RWPE1 (cell line): ENCODE measurements at places on chromosomes 3 and 15.

DNA sequence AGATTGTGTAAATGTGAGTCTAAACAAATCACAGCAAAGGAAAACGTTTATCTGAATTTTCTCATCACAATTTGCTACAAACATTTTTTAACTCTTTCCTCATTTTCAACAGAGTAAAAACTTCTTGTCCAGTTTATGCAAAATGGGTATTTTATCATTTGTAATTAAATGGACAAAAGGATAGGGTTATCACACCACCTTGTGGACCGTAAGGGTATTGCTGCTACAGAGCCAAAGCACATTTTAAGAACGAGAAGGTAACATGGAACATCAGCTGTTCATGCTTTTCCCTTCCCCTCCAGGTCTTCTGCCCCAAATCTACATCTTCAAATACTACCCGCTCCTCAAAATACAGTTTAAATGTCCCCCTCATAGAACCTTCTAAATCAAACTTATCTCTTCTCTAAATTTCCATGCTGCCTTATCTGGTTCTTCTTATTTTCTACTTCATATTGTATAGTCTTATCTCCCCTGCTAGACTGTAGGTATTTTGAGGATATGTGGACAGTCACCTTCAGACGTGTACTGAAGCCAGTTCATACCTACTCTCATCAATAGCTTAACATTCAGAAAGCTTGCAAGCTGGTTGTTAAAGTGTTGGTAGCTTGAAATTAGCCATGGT, 12.8 kb upstream of the SETMAR start:
- DNase-seq = peak; percentile 20

DNA sequence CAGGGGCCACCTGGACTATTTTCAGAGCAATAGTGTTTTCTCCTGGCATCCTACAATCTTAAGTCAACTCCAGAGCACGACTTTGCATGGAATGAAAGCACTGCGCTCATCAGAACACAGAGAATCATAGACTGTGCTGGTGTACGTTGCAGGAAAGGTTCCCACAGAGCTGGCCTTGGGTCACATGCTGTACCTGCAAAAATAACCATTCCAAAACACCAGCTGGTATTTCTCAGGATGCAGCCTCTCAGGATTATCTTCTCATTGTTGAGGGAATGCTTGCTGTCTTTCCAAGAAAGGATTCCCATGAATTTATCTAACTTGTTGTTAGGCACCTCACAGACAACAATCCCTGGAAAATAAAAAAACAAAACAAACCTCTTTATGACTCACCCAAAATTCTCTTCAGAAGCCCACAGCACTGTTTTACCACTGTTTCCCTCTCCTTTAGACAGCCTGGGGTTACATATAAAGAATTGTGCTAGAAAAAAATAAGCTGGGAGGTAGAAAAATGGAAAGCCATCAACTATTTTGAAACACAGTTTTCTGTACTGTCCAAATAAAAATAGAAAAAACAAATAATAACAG, 131.7 kb downstream of the ATP8B4 start:
- no peak for DNase-seq

DNA sequence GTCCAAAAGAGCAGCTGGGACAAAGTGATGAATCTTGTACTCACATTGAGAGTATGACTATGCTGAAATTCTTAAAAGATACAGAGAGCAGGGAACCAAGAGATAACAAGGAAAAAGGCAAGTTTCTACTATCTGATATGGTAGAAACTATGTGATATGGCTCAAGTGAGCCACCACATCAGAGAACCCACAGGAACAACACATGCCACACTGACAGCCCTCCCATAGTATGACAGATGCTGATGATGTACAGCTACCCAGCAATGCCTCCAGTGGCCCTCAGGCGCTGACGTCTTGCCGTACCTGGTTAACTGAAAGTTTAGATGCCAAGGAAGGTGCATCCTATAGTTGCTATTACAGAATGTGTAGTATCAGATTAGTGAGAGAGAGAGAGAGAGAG, 42.4 kb downstream of the CHAC1 start:
- no peak for DNase-seq

GRCh38 chr3:194496217-194496919, 9.6 kb upstream of the ATP13A3 start:
- no peak for DNase-seq

DNA sequence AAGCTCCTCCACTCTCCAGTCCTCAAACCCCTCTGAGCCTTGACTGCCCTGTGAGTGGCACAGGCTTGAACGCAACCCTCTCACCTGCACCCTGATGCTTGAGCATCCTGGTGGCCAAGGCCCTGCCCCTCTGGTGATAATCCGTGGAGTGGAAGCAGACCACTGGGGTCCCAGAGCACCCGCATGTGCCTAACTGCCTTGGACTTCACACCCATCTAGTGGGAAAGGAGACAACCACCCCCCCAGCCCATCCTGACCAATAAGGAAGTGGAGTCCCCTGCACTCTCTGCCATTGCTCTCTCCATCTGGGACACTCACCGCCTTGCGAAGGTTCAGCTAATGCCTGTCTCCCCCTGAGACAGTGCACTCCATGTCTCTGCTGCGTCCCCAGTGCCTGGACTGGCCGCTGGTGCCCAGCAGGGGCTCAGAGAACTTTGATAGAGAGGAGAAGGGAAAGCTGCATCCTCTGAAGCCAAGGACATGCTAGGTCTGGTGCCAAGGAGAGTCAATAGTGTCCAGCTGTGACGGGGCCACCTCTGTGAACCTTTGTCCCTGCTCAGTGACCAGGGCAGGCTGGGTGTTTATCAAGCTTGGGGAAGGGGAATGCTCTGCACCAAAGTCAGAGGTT, 3.4 kb downstream of the KLF15 start:
- no peak for DNase-seq

DNA sequence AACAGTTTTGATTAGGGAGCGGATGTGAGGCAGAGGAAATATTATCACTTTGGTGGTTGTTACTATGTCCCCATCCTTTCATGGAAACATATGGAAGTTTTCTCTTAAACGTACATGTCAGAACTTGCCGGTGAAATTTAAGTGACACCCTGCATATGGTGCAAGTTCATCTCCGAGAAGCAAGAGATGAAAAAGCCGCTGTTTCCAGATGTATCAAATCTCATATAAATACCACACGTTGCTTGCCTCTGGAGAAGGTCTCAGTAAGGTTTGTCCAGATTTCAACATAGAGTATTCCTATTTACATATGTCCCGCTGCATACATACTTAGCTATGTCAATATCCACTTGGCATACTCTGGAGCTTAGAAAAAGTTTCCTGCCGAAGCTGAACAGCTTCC, 172.2 kb upstream of the ICE2 start:
- no peak for DNase-seq

DNA sequence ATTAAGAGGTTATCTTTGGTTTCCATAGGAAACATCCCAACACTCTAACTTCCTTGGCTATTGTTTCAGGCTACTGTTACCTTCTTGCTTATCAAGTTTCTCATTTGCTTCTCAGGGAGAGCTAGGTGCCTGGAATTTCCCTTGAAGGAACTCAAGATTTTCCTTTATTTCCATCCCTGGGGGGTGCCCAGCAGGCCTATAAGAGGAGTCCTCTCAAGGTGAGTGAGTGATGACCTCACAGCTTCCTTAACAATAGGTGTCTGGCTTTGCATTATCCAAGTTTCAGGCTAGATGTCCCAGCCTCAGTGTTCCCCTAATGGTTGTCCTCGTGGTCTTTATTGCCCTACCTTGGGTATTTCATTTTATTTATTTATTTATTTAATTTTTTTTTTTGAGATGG, 12.1 kb upstream of the CTSH start:
- no peak for DNase-seq

- DNase-seq = no peak
These were observed 25.5 kb upstream of the SPTBN5 start for GRCh38 chr15:41919201-41919820.

GRCh38 chr3:12017516-12017915, 13.3 kb downstream of the SYN2 start:
- DNase-seq = no peak

DNA sequence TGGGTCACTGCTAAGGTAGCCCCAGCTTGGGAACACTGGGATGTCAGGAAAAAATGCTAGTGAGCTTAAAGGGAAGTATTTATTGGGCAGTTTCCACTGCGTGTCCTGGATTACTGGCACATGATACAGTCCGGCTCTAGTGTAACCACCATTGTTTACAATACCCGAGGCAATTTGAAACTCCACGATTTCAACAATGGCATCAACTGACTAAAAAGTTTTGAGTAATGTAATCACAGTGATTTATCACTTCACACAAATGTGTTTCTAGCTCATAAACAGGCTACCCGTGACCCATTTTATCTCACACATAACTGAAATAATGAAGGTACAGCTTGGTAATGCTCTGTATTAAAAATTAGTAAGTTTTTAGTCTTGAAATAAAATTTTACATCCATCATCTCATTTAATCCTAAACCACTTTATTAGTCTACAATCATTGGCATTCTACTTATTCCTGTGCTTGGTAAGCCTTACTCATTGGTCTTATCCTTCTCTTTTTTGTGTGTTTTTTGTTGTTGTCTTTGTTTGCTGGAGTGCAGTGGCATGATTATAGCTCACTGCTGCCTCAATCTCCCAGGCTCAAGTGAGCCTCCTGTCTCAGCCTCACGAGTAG, 7.6 kb downstream of the ZMAT3 start:
- DNase-seq = no peak

DNA sequence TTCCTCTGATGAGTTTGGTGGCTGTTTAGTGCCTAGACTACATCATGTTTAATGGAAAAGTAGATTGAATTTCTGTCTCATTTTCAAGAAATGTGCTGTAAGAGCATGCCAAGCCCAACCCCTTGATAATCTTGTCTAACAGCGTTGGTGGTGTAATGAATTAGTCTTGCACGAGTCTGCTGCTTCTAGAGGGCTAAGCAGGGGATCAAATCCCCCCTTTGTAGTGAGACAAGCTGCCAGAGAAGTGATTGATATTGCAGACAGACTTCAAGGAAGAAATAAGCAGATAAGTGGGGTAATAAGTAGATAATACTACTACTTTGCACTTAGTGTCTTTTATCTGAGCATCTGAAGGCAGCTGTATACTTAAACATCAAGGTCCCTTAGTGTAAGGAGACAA, 141.4 kb downstream of the TP63 start:
- no peak for DNase-seq

DNA sequence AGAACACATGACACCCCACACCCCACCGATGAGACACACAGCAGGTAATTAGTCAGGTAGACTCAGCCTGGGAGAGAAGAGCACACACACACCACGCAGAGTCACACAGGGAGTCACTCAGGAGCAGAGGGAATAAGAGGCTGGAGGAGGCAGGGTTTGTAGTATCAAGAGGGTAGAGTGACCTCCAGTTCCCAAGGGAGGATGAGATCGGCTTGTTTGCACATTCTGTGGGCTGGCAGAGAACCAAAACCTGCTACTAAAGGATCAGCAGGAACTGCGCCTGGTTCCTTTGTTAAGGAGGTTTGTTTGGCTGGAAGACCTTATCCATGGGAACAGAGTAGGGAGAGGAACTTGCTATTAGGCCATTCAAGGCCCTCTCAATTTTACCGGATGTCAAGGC, 281.4 kb upstream of the SLCO3A1 start:
- no peak for DNase-seq

DNA sequence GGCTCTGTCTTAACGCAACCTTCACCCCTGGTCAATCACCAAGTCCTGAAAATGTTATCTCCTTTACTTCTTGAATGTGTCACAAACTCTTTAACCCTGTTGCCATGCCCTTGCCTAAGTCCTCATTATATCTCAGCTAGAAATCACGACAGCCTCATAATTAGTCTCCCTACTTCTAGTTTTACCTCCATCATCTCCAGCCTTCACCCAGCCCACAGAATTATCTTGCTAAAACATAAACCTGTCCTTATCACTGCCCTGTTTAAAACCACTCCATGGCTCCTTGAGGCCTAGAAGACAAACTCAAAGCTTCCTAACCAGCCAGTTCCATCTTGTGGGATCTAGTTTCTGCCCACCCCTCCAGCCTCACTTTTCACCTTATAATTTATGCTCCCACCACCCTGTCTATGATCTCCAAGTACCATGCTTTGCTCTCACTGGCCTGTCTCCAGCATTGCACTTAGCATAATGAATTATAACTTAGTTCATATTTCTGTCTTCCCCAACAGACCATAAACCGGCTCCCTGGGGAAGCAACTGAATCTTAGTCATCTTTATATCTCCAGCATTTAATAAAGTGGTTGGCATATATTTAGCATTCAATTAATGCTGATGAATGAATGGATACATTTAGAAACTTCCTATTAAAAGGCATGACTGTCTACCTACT, 39.2 kb downstream of the GPR176 start:
- DNase-seq = no peak

DNA sequence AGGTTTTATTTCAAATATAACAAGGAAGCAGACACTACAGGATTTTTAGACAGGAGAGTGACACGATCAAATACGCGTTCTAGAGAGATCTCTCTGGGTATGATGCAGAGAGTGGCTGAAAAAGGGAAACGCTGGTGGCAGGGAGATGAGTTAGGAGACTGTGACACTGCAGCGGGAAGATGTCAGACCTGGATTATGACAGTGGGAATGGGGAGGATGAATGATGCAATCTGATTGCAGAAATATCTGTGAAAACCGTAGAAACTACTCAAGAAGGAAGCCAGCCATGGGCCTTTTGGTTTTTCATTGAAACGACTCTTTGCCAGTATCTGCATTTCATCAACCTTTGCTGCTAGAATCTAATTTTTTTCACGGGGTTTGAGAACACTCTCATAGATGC, 157.9 kb downstream of the FAM43A start:
- DNase-seq = no peak

GRCh38 chr3:100364421-100364820, 29.9 kb downstream of the NIT2 start:
- no peak for DNase-seq

DNA sequence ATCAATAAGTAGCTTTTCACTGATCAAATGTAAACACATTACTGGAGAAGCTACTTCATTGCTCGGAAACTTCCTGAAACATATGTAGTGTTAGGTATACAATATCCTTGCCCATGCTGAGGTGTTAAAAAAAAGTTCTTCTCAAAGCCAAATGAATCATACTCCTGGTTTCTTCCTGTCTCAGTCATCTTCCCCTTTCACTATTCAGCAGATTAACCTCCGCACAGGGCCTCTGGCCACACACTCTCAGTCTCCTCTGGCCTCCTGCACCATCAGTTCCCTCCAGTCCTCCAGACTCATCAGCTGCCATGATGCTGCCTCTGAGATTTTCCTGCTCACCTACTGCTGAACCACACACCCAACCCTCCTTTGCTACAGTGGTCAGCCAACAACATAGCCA, 70.5 kb upstream of the BOC start:
- no peak for DNase-seq

DNA sequence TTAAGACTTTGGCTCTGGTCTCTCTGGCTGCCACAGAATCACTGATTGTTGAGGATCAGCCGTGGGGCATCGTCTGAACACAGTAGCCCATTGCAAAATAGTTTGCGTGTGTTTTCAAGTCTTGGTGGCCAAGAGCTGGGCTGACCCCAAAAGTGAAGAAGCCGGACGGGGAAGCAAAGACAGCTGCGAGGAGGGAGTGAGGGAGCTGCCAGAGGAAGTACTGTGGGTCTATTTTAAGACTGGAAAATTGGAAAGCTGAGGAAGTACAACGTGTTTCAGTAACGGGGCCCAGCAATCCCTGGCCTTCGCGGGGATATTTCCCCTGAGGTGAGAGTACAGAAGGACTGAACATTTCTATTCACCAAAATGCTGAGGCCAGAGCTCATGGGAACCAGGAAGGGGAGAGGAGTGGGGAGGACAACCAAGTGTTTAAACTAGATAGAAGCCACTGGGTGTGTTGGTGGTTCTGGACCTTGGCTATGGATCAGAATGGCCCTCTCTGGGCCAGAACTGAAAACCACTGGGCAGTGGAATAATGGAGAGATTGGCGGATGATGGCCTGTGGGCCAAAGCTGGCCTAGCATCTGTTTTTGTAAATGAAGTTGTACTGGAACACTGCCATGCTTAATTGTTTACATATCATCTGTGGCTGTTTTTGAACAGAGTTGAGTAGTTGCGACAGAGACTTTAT, 34.1 kb upstream of the LIMD1 start:
- no peak for DNase-seq
